ENCODE measurements at places on chromosomes 2 and 18. TPM values are rescaled to one million over a fixed set of nuclear protein-coding genes. Genes with fewer than 3 reads are reported as not detected.

CHRND gene
- 0.11 TPM for total RNA-seq

- H3K27ac ChIP-seq = no peak overlapping the region
- H3K4me3 ChIP-seq = no peak overlapping the region
Observed at GRCh38 chr18:54280220-54280569, 10.9 kb downstream of the POLI start.

DNA sequence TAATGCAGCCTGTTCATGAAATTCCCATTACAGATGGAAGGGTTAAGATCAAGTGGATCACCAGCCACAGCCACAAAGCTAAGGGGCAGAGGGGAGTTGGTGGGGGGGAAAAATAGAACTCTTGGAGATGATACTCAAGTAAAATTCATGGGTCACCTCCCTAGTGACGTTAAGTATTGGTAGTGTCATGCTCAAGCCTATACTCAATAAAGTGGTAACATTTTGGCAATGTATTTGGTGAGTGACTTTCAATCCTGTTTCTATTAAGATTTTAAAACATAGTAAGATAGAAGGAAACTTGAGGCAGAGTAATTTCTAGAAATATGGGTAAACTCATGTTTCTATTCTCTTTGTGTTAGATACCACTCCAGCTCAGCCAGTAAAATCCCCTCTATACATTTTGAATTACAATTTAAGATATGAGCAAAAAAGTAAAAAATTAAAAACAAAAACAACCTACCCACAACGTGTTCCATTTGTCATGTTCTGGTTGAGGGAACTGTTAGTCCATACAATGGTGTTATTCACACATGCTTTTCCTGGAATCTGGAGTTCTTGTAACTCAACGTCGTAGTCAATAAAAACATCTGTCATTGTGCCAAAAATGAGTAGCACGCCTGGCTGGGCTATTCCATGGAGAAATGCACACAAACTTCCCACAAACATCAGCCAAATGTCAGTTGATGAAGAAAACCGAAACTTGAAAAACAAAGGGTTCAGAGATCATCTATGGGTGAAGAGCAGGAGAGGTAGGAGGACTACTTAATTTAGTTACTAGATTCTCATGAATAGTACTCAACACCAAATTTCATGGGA is 18.1 kb downstream of the ABCB11 start:
- H3K4me1 ChIP-seq = peaks cover 27% of the 10 kb centered on the region
- no peaks in the 10 kb centered on the region for H3K36me3 ChIP-seq
- no peak overlapping the region for H3K27ac ChIP-seq
- H3K27me3 ChIP-seq = no peaks in the 10 kb centered on the region
- no peak for DNase-seq

DNA sequence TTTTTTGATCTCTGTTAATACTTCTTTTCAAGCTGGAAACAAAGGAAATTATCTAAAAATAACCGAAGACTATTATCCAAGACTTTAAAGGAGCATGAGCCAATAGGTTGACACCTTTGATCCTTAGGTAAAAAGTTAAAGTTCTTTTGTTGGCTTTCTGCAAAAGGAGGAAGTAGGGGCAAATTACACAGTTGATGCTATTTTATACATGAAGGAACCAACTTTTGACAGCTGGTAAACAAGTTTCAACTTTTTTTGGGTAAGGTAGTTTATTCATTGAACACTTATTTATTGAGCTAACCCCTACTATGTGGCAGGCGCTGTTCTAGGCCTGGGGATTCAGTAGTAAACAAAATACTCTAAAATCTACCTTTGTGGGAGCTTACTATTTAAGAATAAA is 66.6 kb upstream of the ZEB2 start:
- H3K36me3 ChIP-seq = no peaks in the 10 kb centered on the region
- no peak for DNase-seq
- H3K4me3 ChIP-seq = no peak overlapping the region
- H3K27ac ChIP-seq = no peak overlapping the region
- peaks cover 7% of the 10 kb centered on the region for H3K27me3 ChIP-seq

DNA sequence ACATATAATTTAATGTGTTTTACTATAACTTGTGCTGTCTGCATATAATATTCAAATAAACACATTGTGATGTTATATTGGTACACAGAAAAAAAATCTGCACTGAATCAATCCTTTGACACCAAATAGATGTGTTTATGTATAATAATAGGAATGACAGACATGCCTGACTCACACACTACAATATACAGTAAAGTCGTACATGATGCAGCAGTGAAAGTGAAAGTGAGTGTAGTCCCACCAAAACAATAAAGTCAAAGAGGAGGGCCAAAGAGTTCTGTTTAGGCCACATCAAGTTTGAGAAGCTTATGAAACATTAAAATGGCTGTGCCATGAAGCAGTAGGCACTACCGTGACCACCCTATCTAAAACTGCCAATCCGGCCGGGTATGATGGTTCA is 8.2 kb upstream of the RBM44 start:
- no peak overlapping the region for H3K4me3 ChIP-seq
- no peaks in the 10 kb centered on the region for H3K4me1 ChIP-seq
- no peaks in the 10 kb centered on the region for H3K27me3 ChIP-seq
- no peak for DNase-seq
- H3K27ac ChIP-seq = no peak overlapping the region
